ENCODE measurements at places on chromosomes 11 and 22.

DNA sequence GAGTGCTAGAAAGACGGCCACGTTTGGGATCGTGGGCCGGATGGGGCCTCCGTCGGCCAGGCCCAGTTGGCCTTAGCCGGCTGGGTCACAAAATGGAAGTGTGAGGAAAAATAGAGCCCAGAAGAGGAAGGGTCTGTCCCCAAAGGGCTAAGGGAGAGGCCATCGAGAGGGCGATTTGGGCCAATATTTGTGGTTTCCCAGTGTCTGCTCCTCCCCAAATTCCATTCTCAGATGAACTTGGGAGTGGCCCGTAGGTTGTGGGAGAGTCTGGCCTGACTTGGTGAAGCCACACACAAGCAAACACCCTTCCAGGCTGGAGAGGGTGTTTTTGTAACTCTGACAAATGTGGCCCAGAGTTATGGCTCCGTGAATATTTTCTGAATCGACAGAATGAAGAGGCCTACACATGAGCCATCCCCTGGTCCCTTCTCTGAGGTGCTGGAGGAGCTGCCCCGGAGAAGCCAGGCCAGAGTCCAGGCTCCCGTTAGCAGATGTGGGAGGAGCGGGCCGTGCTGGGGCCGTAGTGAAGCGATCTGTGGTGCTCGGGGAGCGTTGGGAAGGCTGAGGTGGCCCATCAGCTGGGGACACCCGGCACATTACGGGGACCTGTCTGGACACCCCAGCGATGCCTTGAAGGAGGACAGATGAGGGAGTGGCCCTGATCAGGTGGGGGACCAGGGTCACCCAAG lies 73.5 kb upstream of the PPARA start:
- H3K27ac ChIP-seq: no peak overlapping the region
- H3K4me1 ChIP-seq: no peaks in the 10 kb centered on the region
- no peak overlapping the region for H3K4me3 ChIP-seq
- H3K36me3 ChIP-seq: no peaks in the 10 kb centered on the region

GRCh38 chr11:60700689-60701468 lies 1.5 kb downstream of the MS4A8 start:
- no peaks in the 10 kb centered on the region for H3K36me3 ChIP-seq
- no peak overlapping the region for H3K27ac ChIP-seq
- no peaks in the 10 kb centered on the region for H3K27me3 ChIP-seq

- H3K27me3 ChIP-seq: no peaks in the 10 kb centered on the region
- no peak overlapping the region for H3K27ac ChIP-seq
- DNase-seq: no peak
- no peaks in the 10 kb centered on the region for H3K36me3 ChIP-seq
Observed at GRCh38 chr11:36011574-36011973, 67.7 kb downstream of the LDLRAD3 start.

GRCh38 chr11:56916587-56916986 lies 72.1 kb upstream of the OR5AK2 start:
- DNase-seq: no peak
- no peaks in the 10 kb centered on the region for H3K36me3 ChIP-seq
- no peaks in the 10 kb centered on the region for H3K4me1 ChIP-seq

- H3K36me3 ChIP-seq: no peaks in the 10 kb centered on the region
- no peaks in the 10 kb centered on the region for H3K4me1 ChIP-seq
- no peaks in the 10 kb centered on the region for H3K27me3 ChIP-seq
- no peak overlapping the region for H3K27ac ChIP-seq
- no peak overlapping the region for H3K4me3 ChIP-seq
Observed at GRCh38 chr11:17846852-17847453, 112.4 kb downstream of the KCNC1 start.

DNA sequence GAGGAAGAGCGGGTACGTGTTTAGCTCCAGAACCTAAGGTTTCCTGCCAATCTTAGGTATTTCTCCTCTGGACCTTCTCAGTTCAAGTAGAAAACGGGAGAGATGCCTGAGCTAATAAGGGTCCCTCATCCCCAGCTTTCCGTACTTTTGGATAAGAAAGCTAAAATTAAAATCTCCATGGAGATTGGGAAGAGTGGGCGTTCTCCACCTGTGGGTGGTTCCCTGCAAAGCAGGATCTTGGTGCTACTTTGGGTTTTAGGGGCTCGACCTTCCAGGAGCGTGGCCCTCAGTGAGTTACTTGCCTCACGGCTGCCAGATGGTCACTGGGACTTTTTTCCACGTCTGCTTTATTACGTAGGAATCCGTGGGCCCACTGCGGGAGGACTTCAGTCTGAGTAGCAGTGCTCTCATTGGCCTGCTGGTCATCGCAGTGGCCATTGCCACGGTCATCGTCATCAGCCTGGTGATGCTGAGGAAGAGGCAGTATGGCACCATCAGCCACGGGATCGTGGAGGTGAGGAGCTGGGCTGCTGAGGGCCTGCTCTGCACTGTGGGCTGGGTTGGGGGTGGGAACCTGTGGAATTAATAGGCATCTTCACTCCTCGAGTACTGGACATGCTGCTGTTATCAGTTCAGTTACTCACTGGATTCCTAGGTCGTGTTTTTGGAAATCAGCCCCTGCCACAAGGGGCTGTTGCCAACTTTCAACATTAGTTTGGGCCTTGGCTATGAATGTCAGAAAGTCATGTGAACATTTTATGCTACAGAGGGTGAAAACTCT lies 17.8 kb upstream of the ST14 start:
- H3K4me3 ChIP-seq: no peak overlapping the region
- peaks cover 12% of the 10 kb centered on the region for H3K36me3 ChIP-seq
- H3K4me1 ChIP-seq: no peaks in the 10 kb centered on the region
- H3K27me3 ChIP-seq: no peaks in the 10 kb centered on the region

DNA sequence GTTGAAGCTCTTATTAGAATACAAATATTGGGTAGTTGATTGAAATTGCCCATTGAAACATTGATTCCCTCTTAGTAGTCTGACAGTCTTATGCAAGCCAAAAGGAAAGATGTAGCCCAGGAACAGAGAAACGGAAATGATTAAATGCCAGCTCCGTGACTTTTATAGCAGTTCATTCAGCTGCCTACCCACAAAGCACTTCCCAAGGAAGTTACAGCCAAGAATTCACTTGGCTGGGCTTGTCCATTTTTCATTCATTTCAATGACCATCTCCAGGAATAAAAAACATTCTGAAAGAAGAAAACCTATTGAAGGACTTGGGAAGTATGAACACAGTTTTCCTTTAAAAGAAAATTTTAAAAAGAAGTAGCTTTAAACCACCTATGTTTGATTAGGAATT lies 62.0 kb downstream of the NCAM1 start:
- no peak for DNase-seq
- H3K36me3 ChIP-seq: no peaks in the 10 kb centered on the region
- H3K4me1 ChIP-seq: no peaks in the 10 kb centered on the region
- no peak overlapping the region for H3K4me3 ChIP-seq
- H3K27ac ChIP-seq: no peak overlapping the region
- no peaks in the 10 kb centered on the region for H3K27me3 ChIP-seq

DNA sequence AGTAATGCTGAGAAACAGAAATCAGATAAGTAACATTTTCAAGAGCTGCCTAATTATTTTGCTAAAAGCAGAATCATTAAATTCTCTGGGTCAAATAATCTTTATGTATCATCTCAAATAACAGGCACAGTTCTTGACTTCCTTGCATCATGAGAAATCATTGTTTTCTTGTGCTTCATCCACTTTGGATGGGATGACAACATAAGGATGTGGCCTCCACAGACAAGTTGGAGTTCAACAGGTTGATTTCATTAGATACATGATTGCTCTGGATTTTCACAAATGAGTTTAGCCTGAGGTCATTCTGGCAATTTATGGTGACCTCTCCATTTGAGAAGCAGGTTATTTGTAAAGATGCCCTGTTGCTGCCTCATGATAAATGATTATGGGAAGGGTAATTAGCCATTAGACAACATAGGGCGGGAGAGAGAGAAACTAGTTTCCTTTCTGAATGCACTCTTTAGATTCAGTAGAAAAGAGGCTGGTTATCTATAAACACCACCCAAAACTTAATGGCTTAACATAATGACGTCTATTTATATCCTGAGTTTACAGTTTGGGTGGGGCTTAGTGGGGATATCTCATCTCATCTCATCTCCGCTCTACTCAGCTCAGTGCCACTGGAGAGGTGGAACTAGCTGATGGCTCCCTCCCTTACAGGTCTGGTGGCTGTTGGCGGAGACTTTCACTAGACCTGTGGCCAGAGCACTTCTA lies 35.0 kb upstream of the ADORA2A start:
- H3K27ac ChIP-seq: no peak overlapping the region
- DNase-seq: no peak
- no peaks in the 10 kb centered on the region for H3K36me3 ChIP-seq
- H3K4me1 ChIP-seq: no peaks in the 10 kb centered on the region
- H3K27me3 ChIP-seq: no peaks in the 10 kb centered on the region

- H3K27ac ChIP-seq: no peak overlapping the region
- H3K4me3 ChIP-seq: no peak overlapping the region
- peaks cover 1% of the 10 kb centered on the region for H3K36me3 ChIP-seq
- H3K4me1 ChIP-seq: no peaks in the 10 kb centered on the region
- no peaks in the 10 kb centered on the region for H3K27me3 ChIP-seq
Observed at GRCh38 chr11:130261571-130261970, 53.1 kb downstream of the ZBTB44 start.

DNA sequence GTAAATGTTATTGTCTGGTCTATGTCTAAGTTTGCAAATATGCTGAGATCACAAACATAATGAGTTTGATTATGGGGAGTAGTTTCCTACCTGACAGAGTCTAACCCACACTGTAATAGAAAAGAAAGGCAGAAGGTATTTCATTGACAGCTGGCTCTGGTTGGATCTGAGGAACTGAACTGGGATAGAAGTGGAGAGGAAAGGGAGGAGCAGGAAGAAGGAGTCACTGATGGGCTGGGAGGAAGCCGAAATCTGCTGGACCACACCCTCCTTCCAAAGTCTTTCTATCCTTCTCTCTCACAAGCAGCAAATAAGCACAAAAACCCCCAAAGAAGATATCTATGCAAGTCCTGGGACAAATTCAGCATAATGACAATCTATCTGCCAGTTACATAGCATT lies 11.7 kb downstream of the BLID start:
- peaks cover 6% of the 10 kb centered on the region for H3K27me3 ChIP-seq
- no peak overlapping the region for H3K4me3 ChIP-seq
- H3K4me1 ChIP-seq: no peaks in the 10 kb centered on the region
- H3K27ac ChIP-seq: no peak overlapping the region

- no peak overlapping the region for H3K27ac ChIP-seq
- H3K4me1 ChIP-seq: peaks cover 15% of the 10 kb centered on the region
- DNase-seq: peak; percentile 63
Observed at GRCh38 chr22:31241936-31242335, 29.8 kb downstream of the LIMK2 start.

DNA sequence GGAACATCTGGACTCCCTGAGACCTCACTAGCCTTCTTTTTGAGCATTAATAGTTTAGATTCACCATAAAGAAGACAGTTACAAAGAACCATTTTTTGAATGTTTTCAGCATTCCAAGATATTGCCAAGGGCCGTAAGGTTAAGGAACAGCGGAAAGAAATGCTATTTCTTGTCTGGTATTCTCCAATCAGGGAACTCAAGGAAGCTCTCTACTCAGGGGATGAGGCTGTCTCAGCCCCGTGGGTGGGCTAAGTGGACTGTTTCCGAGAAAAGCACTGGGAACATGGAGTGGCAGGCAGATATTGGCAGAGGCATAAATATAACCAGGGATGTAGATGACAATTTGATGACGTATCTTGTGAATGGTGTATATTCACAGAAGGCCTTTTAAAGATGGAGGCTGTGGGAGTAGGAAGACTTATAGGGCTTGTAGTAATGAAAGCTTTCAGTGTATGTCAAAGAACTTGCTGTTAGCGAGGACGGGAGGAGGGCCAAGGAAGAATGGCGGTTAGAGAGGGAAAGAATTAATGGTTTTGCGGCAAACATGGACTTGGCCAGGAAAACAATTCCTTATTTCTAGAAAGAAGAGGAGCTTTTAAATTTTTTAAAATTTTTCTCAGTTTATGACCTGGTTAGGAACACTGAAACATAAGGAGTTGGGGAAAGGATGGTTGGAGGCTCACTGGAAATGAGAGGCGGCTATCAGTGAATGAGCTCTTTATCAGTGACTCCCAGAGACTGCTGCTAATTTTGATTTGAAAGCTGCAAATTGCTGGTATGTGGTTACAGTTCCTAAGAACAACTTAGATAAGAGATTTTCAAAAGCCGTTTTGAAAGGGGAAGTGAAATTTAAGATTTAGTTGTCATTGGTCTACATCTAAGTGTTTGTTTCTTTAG lies 64.6 kb downstream of the ST3GAL4 start:
- DNase-seq: peak; percentile 79
- H3K36me3 ChIP-seq: no peaks in the 10 kb centered on the region
- H3K4me3 ChIP-seq: no peak overlapping the region
- no peak overlapping the region for H3K27ac ChIP-seq
- no peaks in the 10 kb centered on the region for H3K27me3 ChIP-seq
- H3K4me1 ChIP-seq: peaks cover 5% of the 10 kb centered on the region

DNA sequence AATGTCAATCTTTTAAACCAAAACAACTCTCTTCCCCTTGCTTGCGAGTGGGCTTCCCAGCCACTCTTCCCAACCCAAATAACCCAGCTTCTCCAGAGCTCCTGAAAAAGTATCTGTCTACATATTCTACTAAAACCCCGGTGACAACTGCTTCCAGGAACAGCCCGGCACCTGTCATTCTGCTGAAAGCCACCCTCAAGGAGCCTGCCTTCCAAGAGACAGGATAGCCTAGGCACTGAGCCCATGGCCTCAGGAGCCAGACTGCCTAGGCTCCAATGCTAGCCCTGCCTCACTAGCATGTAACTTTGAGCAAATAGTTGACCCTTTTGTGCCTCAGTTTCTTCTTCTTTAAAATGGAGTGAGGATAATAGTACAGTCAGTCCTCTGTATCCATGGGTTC lies 459.8 kb downstream of the SOX6 start:
- H3K27me3 ChIP-seq: no peaks in the 10 kb centered on the region
- no peak for DNase-seq
- H3K27ac ChIP-seq: no peak overlapping the region
- H3K36me3 ChIP-seq: no peaks in the 10 kb centered on the region
- no peak overlapping the region for H3K4me3 ChIP-seq

DNA sequence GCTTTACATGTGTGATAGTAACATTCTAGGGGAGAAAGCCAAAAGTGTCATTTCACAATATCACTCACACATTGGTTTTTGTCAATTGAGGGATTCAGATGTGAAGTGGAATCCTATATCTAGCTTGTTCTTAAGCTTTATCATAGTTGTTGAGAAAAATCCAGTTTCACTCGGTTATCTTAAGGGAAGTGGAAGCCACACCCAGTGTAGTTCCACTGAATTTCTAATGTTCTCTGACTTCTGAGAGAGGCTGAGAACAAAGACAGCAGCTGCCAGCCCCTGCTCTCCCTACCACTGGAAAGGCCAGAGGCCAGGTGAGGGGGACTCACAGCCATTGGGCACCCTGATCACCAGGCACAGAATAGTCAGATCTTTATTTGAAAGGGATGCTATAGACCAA lies 53.7 kb downstream of the THAP12 start:
- no peak for DNase-seq
- no peak overlapping the region for H3K4me3 ChIP-seq
- no peaks in the 10 kb centered on the region for H3K36me3 ChIP-seq
- no peak overlapping the region for H3K27ac ChIP-seq

- no peaks in the 10 kb centered on the region for H3K4me1 ChIP-seq
- H3K27me3 ChIP-seq: no peaks in the 10 kb centered on the region
Observed at GRCh38 chr22:30185129-30185528, 61.4 kb downstream of the LIF start.

All from mesendoderm (in vitro differentiated cells).